Effector memory CD8-positive, alpha-beta T cell (primary cell): ENCODE measurements at places on chromosomes 4 and X.

GRCh38 chrX:23373129-23373804 is 38.6 kb downstream of the PTCHD1 start:
- no peaks in the 10 kb centered on the region for H3K4me1 ChIP-seq
- DNase-seq: no peak
- H3K36me3 ChIP-seq: no peaks in the 10 kb centered on the region
- H3K27ac ChIP-seq: no peak overlapping the region
- H3K27me3 ChIP-seq: no peaks in the 10 kb centered on the region
- H3K4me3 ChIP-seq: no peak overlapping the region

DNA sequence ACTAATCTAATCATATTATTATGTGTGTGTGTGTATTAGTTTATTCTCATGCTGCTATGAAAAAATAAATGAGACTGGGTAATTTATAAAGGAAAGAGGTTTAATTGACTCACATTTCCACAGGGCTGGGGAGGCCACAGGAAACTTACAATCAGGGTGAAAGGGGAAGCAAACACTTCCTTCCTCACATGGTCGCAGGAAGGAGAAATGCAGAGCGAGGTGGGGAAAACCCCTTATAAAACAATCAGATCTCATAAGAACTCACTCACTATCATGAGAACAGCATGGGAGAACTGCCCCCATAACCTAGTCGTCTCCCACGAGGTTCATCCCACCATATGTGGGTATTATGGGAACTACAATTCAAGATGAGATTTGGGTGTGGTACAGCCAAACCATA is 190.9 kb upstream of the TAPT1 start:
- DNase-seq: no peak
- H3K27me3 ChIP-seq: peaks cover 5% of the 10 kb centered on the region
- no peaks in the 10 kb centered on the region for H3K36me3 ChIP-seq
- H3K4me1 ChIP-seq: no peaks in the 10 kb centered on the region

- H3K4me3 ChIP-seq: no peak overlapping the region
- H3K4me1 ChIP-seq: no peaks in the 10 kb centered on the region
- H3K27me3 ChIP-seq: no peaks in the 10 kb centered on the region
- H3K27ac ChIP-seq: no peak overlapping the region
- DNase-seq: no peak
- no peaks in the 10 kb centered on the region for H3K36me3 ChIP-seq
These were observed 14.2 kb upstream of the MID1 start for GRCh38 chrX:10634392-10635161.

GRCh38 chr4:107877361-107877760 is 52.6 kb downstream of the SGMS2 start:
- H3K36me3 ChIP-seq: no peaks in the 10 kb centered on the region
- no peak overlapping the region for H3K4me3 ChIP-seq
- DNase-seq: no peak
- no peak overlapping the region for H3K27ac ChIP-seq
- no peaks in the 10 kb centered on the region for H3K4me1 ChIP-seq

- no peak overlapping the region for H3K27ac ChIP-seq
- H3K4me1 ChIP-seq: no peaks in the 10 kb centered on the region
- no peak for DNase-seq
- H3K27me3 ChIP-seq: no peaks in the 10 kb centered on the region
- H3K36me3 ChIP-seq: no peaks in the 10 kb centered on the region
- no peak overlapping the region for H3K4me3 ChIP-seq
These were observed 447.3 kb downstream of the C4orf33 start for GRCh38 chr4:129543299-129543698.

DNA sequence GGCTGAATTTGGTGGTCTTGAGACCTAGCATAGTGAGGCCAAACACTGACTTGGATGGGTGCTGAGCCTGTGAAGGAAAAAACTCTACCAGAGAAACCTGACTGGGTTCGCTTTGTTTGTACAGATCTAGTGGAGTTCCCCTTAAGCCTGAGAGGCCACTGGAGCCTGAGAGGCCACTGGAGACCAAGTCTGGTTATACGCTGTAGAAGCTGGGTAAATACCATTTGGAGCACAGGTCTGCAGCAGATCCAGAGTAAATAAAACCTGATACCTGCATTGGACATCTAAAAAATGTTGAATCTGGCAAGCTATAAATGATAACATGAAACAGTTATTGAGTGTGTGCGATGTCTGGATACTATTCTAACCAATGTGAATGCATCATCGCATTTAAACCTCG is 104.3 kb upstream of the IGSF1 start:
- H3K27ac ChIP-seq: no peak overlapping the region
- DNase-seq: no peak
- H3K4me1 ChIP-seq: no peaks in the 10 kb centered on the region
- no peaks in the 10 kb centered on the region for H3K27me3 ChIP-seq
- H3K36me3 ChIP-seq: peaks cover 3% of the 10 kb centered on the region

- H3K36me3 ChIP-seq: no peaks in the 10 kb centered on the region
- no peak overlapping the region for H3K27ac ChIP-seq
- no peak for DNase-seq
- H3K27me3 ChIP-seq: no peaks in the 10 kb centered on the region
These were observed 580.3 kb upstream of the ZFP42 start for GRCh38 chr4:187415231-187415630.

DNA sequence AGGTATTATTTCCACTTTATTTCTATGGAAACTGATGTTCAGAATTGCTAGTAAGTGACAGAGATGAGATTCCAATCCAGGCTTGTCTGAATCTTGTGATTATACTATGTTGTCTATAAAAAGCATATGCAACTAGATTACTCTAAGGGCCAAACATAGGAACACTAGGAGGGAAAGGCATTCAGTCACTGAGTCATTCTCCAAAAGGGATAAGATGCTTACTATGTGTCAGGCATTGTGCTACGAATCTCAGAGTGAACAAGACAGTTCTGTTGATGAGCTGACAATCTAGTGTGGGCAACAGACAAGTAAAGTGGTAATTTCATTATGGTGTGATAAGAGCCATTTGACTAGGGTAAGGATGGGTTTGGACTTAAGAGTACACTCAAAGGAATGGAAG is 77.2 kb downstream of the RASL11B start:
- no peak overlapping the region for H3K27ac ChIP-seq
- no peak for DNase-seq
- no peak overlapping the region for H3K4me3 ChIP-seq
- peaks cover 2% of the 10 kb centered on the region for H3K36me3 ChIP-seq

GRCh38 chrX:29876733-29877132 is 338.6 kb upstream of the MAGEB2 start:
- no peaks in the 10 kb centered on the region for H3K4me1 ChIP-seq
- DNase-seq: no peak
- no peaks in the 10 kb centered on the region for H3K36me3 ChIP-seq
- H3K27ac ChIP-seq: no peak overlapping the region
- no peaks in the 10 kb centered on the region for H3K27me3 ChIP-seq
- no peak overlapping the region for H3K4me3 ChIP-seq

- H3K36me3 ChIP-seq: no peaks in the 10 kb centered on the region
- peak overlapping the region; percentile 43 for H3K4me3 ChIP-seq
- peaks cover 65% of the 10 kb centered on the region for H3K27me3 ChIP-seq
These were observed 99.2 kb upstream of the TENM3 start for GRCh38 chr4:182143822-182144625.

DNA sequence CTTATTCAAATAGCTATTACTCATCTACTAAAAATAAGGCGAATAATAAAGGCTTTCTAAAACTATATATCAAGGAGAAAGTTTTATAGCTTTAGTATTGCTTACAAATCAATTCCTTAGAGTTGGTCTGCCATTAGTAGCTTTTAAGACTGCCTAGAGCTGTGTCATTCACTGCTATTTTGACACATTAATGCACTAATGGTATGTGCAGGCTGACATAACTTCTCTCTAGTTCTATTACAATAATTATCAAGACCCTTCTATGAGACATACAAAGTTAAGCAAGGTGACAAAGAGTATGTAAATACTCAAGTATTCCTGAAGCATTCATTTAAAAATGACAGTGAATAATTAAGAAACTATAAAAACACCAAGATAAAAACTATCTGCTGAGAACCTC is 625.3 kb downstream of the STPG2 start:
- H3K4me1 ChIP-seq: no peaks in the 10 kb centered on the region
- no peaks in the 10 kb centered on the region for H3K27me3 ChIP-seq
- no peak overlapping the region for H3K27ac ChIP-seq
- no peak overlapping the region for H3K4me3 ChIP-seq
- H3K36me3 ChIP-seq: no peaks in the 10 kb centered on the region

DNA sequence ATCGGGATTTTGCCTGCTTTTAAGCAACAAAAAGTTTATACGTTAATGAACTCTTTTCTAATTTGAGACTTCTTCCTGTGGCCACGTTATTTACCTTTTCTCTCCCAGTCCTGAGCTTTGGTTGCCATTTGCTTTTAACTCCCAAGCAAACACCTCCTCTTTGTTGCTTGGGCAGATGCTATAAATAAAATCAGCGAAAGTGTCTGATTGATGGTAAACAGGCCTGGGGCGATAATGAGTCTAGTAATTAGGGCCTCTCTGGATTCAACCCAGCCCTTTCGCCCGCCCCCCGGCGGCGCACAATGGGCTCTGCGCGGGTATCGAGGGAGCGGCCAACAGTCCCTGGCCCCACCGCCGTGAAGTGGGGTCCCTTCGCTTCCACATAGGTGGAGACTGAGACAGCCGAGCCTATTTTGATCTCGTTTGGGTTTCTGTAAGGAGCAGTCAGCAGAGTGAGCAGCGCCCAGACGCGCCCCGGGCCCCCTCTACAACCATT is 790 bp downstream of the CLGN start:
- H3K4me3 ChIP-seq: peak overlapping the region; percentile 26
- H3K36me3 ChIP-seq: no peaks in the 10 kb centered on the region
- no peak overlapping the region for H3K27ac ChIP-seq
- no peak for DNase-seq
- H3K4me1 ChIP-seq: peaks cover 5% of the 10 kb centered on the region

DNA sequence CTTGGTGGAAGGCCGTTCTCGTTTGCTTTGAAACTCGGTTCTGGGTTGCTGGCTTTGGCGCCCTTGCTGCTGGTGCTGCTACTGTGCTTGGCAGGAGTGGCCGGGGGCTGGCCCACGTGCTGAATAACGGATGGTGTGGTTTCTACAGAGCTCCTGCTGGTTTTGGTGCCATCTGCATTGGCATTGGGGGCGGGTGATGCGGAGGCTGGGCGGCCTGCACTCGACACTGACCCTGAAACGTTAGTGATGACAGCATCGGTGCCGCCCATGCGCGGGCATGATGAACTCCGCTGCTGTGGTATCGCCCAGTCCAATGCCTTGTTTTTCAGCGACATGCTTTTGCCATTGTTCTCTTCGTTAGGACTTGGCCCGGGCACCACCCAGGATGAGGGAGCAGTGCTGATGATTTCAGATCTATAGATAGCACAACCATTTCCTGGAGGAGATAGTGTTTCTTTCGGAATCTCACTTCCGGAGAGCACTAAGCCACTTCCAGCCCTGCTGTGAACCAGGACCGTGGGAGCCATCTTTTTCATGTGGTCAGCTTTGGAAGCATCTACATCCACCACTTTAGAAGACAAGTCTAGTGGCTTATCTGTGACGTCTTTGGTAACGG is 24.2 kb downstream of the BCOR start:
- no peaks in the 10 kb centered on the region for H3K27me3 ChIP-seq
- no peak overlapping the region for H3K27ac ChIP-seq
- DNase-seq: no peak
- H3K4me3 ChIP-seq: no peak overlapping the region

GRCh38 chr4:179927473-179927872 is 2315.7 kb upstream of the TENM3 start:
- no peaks in the 10 kb centered on the region for H3K36me3 ChIP-seq
- H3K27me3 ChIP-seq: no peaks in the 10 kb centered on the region
- no peak for DNase-seq
- no peak overlapping the region for H3K4me3 ChIP-seq
- no peak overlapping the region for H3K27ac ChIP-seq

GRCh38 chrX:150577174-150577573 is 8.8 kb downstream of the MTM1 start:
- H3K27ac ChIP-seq: no peak overlapping the region
- DNase-seq: no peak
- peaks cover 3% of the 10 kb centered on the region for H3K36me3 ChIP-seq
- no peak overlapping the region for H3K4me3 ChIP-seq
- peaks cover 53% of the 10 kb centered on the region for H3K4me1 ChIP-seq

GRCh38 chr4:14888790-14889572 is 113.3 kb upstream of the CPEB2 start:
- no peaks in the 10 kb centered on the region for H3K36me3 ChIP-seq
- no peak overlapping the region for H3K4me3 ChIP-seq
- no peak overlapping the region for H3K27ac ChIP-seq
- no peak for DNase-seq

GRCh38 chrX:51891821-51892551 is 1.4 kb upstream of the MAGED1 start:
- DNase-seq: no peak
- H3K27ac ChIP-seq: peak overlapping the region; percentile 3
- H3K4me3 ChIP-seq: no peak overlapping the region
- peaks cover 12% of the 10 kb centered on the region for H3K4me1 ChIP-seq

DNA sequence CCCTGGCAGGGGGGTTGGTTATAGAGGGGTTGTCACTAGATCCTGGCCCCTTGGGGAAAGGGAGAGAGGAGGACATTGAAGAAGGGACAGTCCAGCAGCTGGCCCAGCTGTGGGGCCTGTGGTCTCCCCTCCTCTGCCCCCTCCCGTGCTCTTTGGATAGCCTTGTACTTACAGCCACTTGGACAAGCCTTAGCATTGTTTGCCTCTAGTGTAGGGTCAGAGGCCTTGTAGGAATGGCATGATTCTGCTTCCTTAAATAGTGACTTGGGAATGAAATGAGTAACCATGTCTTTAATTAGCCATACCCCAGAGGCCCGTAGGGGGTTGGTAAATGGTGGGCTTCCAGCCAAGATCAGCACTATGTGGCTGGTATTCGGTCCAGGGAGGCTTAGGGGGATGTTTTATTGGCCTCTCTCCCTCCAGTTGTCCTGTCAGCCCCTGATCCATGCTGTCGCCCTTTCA is 230.6 kb downstream of the PTTG2 start:
- no peak for DNase-seq
- H3K36me3 ChIP-seq: no peaks in the 10 kb centered on the region
- no peak overlapping the region for H3K4me3 ChIP-seq
- H3K27me3 ChIP-seq: peaks cover 15% of the 10 kb centered on the region

GRCh38 chr4:25843340-25844097 is 19.3 kb downstream of the SEL1L3 start:
- peak overlapping the region; percentile 86 for H3K27ac ChIP-seq
- no peak for DNase-seq
- peak overlapping the region; percentile 47 for H3K4me3 ChIP-seq
- peaks cover 24% of the 10 kb centered on the region for H3K36me3 ChIP-seq

- no peaks in the 10 kb centered on the region for H3K36me3 ChIP-seq
- H3K27me3 ChIP-seq: no peaks in the 10 kb centered on the region
- DNase-seq: no peak
- H3K4me1 ChIP-seq: no peaks in the 10 kb centered on the region
- peak overlapping the region; percentile 32 for H3K27ac ChIP-seq
- no peak overlapping the region for H3K4me3 ChIP-seq
These were observed 202.3 kb downstream of the BCOR start for GRCh38 chrX:39895218-39896110.

DNA sequence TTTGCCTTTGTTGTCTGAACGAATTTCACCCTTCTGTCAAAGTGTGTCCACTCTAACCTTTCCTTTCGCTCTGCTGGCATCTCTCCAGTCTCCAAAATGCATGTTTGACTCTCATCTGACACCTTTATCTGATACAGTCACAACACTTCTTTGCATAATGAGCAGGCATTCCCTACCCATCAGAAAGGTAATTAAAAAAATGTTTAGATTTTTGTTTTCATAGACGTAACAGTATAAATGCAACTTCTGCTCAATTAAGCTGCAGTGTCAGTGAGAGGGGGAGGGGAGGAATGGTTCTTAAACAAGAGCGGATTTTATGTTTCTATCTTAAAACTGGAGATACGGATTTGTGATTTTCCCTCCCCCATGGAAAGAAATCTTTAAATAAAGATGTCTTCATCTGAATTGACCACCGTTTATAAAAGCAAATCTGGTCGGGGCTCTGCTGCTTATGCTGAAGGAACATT is 70.2 kb downstream of the CXXC4 start:
- no peaks in the 10 kb centered on the region for H3K27me3 ChIP-seq
- DNase-seq: no peak
- no peak overlapping the region for H3K27ac ChIP-seq
- H3K36me3 ChIP-seq: no peaks in the 10 kb centered on the region
- H3K4me1 ChIP-seq: no peaks in the 10 kb centered on the region
